RWPE2 (cell line): ENCODE measurements at places on chromosomes 7 and 10.
A peak's percentile ranks its signal among the peaks of the same experiment; 100 is the strongest.

DNA sequence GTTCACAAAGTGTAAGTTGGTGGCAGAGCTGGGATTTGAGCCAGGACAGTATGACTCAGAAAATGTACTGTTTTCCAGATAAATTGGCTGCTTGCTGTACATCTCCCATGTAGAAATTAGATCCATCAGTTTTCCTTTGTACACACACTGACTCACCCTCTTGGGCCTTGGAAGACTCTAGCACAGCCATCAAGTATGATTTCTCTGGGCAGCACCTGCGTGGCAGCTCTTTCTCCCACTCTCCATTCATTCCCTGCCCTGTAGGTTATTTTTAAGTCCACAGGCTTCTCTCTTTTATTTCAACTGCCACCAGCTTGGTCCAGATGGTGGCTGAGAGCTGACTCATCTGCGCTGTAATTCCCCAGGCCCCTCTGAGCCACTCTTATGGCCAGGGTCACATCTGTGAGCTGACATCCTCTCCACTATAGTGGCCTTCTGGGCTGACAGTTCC is 28.3 kb upstream of the SDK1 start:
- DNase-seq = no peak

GRCh38 chr7:80403686-80404241 is 108.1 kb downstream of the GNAT3 start:
- DNase-seq = no peak

- DNase-seq = no peak
These were observed 128.4 kb upstream of the RSU1 start for GRCh38 chr10:16945593-16945992.

- no peak for DNase-seq
These were observed 6.1 kb upstream of the HOXA2 start for GRCh38 chr7:27108390-27109127.

GRCh38 chr10:116771101-116771958 is 29.0 kb upstream of the HSPA12A start:
- peak; percentile 91 for DNase-seq

DNA sequence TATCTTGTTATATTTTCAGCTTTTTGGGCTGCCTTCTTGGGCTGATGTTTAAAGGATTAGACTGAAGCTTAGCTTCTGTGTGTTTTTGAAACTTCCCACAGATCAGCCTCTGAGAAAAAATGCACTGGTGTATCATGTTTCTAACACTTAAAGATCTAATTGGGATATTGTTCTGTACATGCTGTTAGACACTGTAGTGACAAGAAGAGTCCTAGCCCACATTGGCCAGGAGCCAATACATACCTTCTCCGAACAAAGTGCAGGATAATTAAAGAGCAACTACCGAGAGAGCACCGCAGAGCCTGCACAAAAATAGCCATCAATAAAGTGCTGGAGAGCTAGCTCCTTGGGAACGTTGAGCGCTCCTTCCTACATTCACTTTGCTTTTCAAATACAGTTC is 289.4 kb upstream of the SP8 start:
- DNase-seq = no peak

- DNase-seq = no peak
These were observed 15.8 kb upstream of the SLK start for GRCh38 chr10:103951183-103951582.

- DNase-seq = no peak
These were observed 13.0 kb upstream of the SMIM30 start for GRCh38 chr7:113131367-113131766.

GRCh38 chr7:138726288-138726687 is 25.1 kb upstream of the SVOPL start:
- DNase-seq = no peak

DNA sequence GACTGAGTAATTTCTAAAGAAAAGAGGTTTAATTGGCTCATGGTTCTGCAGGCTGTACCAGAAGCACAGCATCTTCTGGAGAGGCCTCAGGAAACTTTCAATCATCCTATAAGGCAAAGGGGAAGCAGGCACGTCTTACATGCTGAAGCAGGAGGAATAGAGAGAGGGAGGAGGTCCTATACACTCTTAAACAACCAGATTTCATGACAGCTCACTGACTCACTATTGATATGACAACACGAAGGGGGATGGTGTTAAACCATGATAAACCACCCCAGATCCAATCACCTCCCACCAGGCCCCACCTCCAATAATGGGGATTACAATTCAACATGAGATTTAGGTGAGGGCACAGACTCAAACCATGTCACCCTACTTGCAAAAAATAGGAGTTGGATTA is 201.5 kb downstream of the CDK14 start:
- no peak for DNase-seq

DNA sequence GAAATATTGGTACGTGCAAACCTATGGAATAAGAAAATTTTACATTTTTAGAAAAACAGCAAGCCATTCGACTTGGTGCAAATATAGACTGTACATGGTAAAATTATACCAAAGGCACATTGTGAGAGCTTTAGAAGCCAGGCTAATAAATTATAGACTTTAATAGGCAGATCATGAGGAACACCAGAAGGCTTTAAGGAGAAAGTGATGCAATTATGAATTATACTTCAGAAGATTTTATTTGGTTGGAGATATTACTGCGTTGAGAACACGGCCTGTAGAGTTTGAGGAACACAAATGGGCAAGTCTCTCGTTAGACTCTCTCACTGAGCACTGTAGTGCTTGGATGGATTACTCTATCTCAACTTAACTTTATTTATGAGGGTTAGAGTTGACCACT is 141.7 kb downstream of the MACC1 start:
- no peak for DNase-seq

- peak; percentile 48 for DNase-seq
These were observed 36.5 kb downstream of the CAMK2B start for GRCh38 chr7:44288811-44289340.

- no peak for DNase-seq
These were observed 560.1 kb upstream of the LRRTM3 start for GRCh38 chr10:66365686-66366085.

GRCh38 chr10:47133871-47134570 is 166.0 kb upstream of the GDF10 start:
- DNase-seq = no peak

GRCh38 chr10:43294241-43294658 is 27.4 kb upstream of the RASGEF1A start:
- no peak for DNase-seq
